ENCODE measurements at places on chromosomes 16 and 17.
A peak's percentile ranks its signal among the peaks of the same experiment; 100 is the strongest.

- DNase-seq = no peak
These were observed 8.4 kb upstream of the EXOC7 start for GRCh38 chr17:76111956-76112355.

- no peak for DNase-seq
These were observed 56.7 kb upstream of the SIAH1 start for GRCh38 chr16:48441863-48442279.

DNA sequence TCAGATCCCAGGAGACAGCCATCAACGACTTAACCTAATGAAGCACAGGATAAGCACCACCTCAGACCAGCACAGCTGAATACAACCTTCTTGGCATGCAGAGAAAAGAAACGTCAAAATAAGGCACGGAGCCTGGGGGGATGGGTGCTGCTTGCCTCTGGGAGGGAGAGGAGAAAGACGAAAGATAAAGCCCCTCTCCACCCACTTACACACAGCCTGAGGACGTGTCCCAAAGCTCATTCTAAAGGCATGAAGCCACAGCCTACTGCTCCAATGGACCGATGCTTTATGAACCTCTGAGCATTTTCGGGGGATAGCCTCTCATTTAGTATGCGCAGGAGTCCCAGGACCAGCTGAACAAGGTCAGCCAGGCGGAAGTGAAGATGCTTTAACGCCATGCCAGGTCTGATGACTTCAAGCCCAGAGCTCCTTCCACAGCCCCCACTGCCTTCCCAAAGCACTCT, 31.1 kb downstream of the ST3GAL2 start:
- no peak for DNase-seq

DNA sequence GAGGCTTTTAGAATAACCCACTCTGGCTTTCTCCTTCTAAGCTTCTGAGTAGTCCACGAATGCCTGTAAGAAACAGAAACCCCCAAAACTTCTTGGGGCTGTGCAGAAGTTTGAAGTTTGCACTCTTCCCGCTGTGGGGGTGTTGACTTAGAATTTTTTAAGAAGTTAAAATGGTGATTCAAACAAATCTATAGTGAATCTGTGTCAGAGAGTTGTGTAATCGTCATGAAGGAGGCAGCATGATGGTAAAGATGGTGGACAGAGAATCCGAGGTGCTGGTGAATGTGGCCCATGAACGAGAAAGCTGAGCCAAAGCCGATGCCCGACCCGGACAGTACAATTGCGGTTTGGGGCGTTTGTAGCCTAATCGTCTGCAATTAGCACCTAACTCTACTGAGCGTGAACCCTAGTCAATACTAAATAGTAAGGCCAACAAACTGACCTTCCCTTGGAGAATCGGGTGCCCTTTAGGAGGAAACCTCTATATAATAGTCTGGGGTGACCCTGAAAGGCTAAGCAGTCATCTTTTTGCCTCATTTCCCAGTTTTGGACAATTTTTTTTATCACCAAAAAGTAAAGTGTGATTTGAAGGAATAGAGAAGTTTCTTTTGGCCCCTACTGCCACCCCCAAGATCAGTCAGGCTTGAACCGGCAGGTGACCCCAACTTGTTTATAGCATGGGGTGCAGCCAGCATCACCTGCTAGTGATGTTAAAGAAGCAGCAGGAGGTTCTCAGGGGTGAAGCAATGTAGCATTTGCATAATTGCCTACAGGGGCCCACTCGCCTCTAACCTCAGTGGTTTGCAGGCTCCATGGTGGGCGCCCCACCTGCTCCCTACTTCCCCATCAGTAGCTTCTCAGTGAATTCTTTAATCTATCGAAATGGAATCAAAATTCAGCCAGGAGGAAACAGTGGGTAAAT, 11.2 kb downstream of the IRF8 start:
- DNase-seq = no peak

DNA sequence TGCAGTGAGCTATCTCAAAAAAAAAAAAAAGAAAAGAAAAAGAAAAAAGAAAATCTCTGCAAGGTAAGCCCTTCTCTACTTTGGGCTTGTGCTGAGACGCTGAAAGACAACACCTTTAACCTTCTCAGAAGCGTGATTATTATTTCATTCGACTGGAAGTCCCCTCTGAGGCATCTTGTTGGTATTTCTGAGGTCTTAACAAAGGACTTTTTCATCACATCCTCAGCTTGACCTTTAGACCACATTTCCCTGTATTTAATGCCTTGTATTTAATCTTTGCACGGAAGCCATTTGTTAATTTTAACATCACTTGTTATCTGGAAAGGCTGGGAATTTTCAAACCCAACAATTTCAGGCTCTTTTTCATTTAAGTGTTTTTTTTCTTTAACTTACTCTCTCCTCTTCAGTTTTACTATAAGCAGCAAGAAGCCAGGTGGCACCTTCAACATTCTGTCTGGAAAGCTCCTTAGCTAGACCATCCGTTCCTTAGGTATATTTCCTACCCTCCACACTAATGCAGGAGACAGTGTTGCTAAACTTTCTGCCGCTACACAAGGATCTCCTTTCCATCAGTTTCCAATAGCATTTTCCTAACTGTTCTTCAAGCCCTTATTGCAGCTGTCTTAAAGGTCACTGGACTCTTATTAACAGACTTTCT, 10.3 kb downstream of the KCTD13 start:
- no peak for DNase-seq

DNA sequence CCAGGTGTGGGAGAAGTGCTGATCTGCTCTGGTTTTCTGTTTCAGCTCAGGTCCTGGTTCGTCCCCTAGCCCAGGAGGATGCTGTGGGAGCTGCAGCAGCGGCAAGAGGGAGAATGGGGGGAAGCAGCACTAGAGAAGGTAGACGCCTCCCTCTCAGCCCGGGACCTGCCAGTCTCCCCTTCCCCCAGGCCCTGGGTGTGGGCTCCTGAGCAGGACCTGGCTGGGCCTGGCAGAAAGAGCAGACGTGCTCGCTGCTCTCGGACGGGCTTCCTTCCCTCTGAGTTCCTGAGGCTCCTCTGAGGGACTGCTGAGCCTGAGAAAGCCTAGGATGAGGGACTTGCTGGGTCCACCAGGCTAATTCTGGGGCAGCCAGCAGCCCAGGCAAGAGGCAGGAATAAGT, 3.1 kb downstream of the PRCD start:
- DNase-seq = no peak

- DNase-seq = peak; percentile 76
These were observed 3.9 kb downstream of the ITGA2B start for GRCh38 chr17:44385287-44386181.

GRCh38 chr17:29177871-29178749, 2.1 kb downstream of the MYO18A start:
- no peak for DNase-seq

DNA sequence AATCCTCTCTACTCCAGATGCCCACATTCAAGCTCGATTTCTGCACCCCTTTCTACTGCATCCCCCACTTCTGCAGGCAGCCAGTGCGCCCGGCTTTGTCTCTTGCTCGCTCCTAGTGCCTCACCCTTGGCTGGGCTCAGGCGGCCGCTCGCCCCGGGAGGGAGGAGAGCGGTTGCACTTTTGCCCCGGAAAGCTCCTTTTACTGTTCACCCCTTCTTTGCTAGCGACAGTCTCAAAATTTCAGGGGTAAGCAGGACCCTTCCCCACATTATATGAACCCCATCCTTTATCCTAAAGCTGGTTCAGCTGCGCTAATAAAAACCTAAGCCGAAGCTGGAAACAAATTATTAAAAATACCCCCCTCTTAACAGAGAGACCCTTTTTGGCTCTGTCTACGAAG, 1.0 kb downstream of the HOXB5 start:
- no peak for DNase-seq

DNA sequence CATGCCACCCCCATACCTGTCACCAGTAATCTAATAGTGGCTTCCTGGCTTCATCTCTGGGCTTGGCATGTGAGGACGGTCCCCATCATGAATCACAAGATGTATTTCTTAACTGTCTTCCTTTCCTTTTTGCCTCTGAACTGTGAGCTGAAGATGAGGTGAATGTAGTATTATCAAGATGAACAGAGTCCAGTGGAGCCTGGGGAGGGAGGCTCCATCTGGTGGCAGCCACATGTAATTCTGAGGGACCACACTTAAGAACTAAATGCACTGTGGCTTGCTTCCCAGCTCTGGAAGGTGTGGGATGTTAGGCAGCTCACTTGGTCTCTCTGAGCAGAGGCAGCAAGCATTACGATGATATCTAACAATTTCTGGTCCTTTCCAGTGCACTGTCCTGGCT, 354.9 kb upstream of the ASIC2 start:
- DNase-seq = no peak

GRCh38 chr17:20045476-20045875, 36.3 kb downstream of the SPECC1 start:
- no peak for DNase-seq

GRCh38 chr17:81237591-81238489, 1.0 kb downstream of the TEPSIN start:
- DNase-seq = peak; percentile 4

GRCh38 chr16:3610698-3611145, 684 bp downstream of the SLX4 start:
- no peak for DNase-seq

- no peak for DNase-seq
These were observed 54.5 kb downstream of the TUBD1 start for GRCh38 chr17:59838052-59838916.

DNA sequence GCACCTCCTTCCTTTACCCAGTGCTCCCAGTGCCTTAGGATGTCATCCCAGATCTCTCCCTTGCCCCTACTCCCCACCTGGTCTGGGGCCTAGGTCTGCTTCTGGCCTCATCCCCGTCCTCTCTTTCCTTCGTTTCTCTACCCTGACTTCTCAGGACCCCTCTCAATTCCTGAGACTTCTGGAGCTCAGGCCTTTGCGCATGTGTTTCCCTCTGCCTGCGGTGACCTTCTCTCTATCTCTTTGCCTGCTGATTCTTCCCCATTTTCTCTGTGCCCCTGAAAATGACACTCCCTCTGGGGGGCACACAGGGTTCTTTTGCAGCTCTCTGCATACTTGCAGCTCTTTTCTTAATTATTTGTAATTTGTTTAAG, 13.5 kb downstream of the ADORA2B start:
- DNase-seq = no peak

GRCh38 chr16:77949445-77949844, 72.9 kb upstream of the CLEC3A start:
- DNase-seq = no peak

GRCh38 chr17:78735832-78736525, 46.1 kb downstream of the CYTH1 start:
- DNase-seq = no peak

- no peak for DNase-seq
These were observed 187.6 kb upstream of the C17orf78 start for GRCh38 chr17:37188157-37188556.

GRCh38 chr16:6884002-6884401, 448.6 kb upstream of the RBFOX1 start:
- no peak for DNase-seq

GRCh38 chr17:80652756-80653330, 108.2 kb downstream of the RPTOR start:
- DNase-seq = no peak

DNA sequence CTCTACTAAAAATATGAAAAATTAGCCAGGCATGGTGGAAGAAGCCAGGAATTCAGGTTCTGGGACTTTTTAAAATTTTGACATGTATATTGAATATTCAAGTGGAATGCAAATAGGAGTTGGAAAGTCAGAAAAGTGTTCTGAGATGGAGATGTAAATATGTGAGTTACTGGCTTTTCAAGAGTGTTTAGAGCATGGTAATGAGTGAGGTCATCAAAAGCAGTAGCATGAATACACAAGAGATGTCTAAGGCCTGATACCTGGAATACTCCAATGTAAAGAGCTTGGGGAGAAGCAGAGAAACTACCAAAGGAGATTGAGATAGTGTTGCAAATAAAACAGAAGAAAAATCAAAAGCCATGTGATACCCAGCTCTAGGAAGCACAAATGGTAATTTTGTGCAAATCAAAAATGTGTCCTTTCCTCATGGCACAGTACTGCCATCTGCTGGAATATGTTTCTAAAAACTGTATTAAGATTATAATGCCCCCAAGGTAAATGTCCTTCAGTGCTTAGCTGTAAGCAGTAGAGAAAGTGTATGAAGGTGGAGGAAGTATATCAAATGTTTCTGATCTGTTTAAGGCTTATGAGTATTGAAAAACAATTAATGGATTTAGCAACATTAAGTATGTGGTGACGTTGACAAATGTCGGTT, 908.4 kb downstream of the KCNJ18 start:
- peak; percentile 1 for DNase-seq

- DNase-seq = peak; percentile 57
These were observed 17.5 kb upstream of the C17orf78 start for GRCh38 chr17:37358098-37358829.

GRCh38 chr17:73998249-73998648, 205.2 kb upstream of the RPL38 start:
- DNase-seq = no peak

GRCh38 chr17:27602721-27603420, 28.1 kb upstream of the LGALS9 start:
- peak; percentile 30 for DNase-seq

- no peak for DNase-seq
These were observed 16.1 kb downstream of the PLK1 start for GRCh38 chr16:23694644-23695373.

DNA sequence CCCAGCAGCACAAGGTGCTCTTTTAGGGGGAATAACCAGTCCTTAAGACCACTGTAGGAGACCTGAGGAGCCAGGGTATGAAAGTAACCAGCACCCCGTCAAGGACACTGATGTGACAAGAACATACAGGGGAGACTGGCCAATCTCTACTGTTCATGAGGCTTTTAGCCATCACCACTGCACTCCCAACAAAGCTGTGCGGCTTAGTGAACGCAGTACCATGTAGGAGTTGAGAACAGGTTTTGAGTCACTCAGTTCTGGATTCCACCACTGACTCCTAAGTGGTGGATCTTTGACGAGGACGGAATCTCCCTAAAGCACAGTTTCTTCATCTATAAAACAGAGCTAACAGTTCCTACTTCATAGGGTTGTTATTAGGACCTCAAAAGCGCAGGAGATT, 26.8 kb downstream of the COG4 start:
- no peak for DNase-seq

DNA sequence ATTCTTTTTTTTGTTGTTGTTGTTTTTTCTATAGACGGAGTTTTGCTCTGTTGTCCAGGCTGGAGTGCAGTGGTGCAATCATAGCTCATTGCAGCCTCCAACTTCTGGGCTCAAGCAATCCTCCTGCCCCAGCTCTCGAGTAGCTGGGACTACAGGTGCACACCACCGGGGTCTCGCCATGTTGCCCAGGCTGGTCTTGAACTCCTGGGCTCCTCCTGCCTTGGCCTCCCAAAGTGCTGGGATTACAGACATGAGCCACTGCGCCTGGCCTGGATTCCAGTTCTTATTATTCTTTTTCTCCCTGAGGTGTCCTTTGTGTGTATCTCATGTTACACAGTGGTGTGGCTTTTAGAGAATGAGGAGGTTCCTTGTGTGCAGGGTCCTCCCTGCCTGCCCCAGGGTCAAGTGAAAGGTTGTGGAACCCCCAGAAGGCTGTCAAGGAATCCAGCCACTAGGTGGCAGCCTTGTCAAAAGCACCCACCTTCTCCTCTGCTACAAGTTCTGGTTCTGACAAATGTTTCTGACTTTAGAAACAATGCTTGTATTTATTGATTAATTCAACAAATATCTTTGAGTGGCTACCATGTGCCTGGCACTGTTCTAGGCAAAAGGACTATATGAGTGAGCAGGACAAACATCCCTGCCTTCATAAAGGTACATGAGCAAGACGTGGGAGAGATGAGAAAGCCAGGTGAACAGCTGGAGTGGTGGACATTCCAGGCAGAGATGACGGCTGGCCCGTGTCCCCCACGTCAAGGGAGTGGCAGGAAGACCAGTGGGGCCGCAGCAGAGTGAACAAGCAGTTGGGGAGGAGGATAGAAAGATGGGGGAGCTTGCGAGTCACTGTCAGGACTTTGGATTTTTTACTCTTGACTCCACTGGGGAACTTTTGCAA, 112.4 kb downstream of the SPECC1 start:
- peak; percentile 75 for DNase-seq

Measured in NCI-H1105 treated with DMSO at 0.1 percent for 48 hours (cell line).